ENCODE measurements at places on chromosomes 2 and 18. TPM values are rescaled to one million over a fixed set of nuclear protein-coding genes. Genes with fewer than 3 reads are reported as not detected.
A peak's percentile ranks its signal among the peaks of the same experiment; 100 is the strongest.

DNA sequence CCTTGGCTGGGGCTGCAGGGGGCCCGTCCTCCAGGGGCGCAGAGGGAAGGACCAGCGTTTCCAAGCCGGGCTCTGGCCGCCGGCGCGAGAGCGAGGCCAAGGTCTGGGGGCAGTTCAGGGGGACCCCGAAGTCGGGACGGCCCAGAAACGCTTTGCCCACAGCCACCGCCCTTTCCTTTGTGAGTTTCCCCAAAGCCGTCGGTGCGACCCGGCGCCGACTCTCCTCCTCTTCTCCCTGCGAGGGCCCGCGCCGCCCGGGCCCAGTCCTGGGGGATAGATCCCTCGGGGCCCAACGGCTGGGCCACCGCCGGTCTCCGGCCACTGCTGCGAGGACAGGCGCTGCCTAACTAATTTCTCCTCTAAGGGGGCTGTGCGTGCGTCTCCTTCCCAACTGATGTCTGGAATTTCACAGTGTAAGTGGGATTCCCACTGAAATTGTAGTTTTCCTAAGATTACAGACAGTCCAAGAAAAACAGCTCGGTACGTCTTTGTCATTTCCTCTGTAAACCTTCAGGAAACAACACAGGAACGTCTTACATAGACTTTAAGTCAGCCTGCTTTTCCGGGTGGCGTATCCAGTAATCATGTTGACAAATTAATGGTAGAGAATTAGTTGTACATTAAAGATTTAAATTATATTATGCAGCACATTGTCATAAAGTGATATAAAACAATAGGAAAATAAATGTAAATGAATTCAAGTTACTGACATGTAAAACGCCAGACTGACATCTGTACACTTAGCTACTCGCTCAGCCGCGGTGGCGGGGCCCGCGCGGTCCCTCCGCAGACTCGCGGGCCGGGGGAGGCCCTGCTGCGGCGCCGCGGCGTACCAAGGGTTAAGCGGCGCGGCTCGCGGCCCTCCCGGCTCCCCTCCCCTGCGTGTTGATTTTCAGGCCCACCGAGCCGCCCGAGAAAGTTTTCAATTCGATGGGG, 139.4 kb upstream of the SIX3 start:
- DNase-seq, result peak; percentile 81

GRCh38 chr18:6031002-6031401, 135.7 kb upstream of the TMEM200C start:
- DNase-seq, result no peak

Gene SERPINB11
- 12.8 TPM for total RNA-seq

DNA sequence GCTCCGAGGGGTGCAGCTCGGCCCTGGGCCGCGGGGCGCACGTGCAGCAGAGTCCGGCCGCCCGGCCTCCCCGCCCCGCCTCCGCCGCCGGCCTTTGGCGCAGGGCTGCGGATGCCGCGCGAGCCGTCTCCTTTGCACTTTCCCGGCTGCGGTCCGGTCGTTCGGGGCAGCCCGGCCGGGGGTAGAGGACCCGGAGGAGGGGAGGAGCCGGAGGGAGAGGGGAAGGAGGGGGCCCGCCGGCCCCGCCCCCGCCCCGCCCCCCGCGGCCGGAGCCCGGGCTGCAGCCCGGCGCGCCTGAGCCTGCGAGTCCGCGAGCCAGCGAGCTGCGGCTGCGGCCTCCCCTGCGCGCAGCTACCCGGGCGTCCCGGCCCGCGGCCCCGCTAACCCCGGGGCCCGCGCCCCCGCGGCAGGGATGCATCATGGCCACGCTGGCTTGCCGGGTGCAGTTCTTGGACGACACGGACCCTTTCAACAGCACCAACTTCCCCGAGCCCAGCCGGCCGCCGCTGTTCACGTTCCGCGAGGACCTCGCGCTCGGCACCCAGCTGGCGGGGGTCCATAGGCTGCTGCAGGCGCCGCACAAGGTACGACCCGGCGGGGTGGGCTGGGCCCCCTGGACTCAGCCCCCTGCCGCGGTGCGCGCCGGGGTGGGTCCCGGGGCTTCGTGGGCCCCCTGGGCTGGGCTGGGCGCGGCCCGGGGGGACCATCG, at the start of gene FHOD3:
TSS of gene FHOD3 (plus strand) at position 297 of the 709 bp plus-strand sequence. CDS start at position 420, 123 bp downstream.
- peak; percentile 38 for DNase-seq

DNA sequence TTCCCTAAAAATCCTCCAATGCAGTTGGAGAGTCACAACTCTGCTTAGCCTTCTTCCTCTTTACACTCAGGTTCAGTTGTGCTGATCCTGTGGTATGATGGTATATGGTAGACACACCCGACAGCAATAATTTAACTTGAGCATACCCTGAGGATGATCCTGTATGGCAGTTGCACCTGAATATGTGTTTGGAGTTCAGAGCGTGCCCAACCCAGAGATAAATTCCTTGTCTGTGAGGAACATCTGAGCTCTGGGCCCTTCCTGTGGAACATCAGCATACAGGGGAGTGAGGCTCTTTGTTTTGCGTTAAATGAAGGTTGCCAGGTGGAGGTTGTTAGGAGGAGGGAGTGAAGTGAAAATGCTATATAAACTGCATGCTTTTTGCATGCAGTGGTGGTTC, 187.7 kb downstream of the MYO3B start:
- no peak for DNase-seq

- no peak for DNase-seq
Measured at GRCh38 chr2:195531754-195532153, 125.3 kb upstream of the SLC39A10 start.

Gene SLC8A1
- total RNA-seq, result 22.0 TPM

DNA sequence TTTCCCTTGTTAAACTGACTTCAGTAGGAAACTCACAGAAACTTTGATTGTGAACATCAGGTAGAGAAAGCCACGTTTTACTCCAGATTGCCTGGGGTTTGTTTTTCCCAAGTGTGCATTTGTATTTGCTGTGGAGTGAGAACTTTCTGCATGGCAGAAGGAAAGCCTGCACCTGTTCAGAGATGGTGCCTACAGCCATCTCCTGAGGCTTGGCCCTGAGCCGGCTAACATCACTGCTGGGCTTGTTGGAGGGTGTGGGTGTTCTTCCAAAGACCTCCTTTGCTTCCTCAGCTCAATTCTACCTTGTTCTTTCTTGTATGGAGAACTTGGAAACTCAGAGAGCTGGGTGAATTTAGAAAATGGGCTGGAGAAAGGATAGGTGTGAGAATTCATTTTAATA, 16.1 kb downstream of the KCNS3 start:
- DNase-seq, result no peak

Gene DSC1
- total RNA-seq, result not detected

Gene SLC4A5
- 4.1 TPM for total RNA-seq

Gene CIB4
- total RNA-seq, result not detected

GRCh38 chr18:78492813-78493371, 486.7 kb upstream of the SALL3 start:
- DNase-seq, result no peak

GRCh38 chr2:40512256-40512655, 60.4 kb upstream of the SLC8A1 start:
- no peak for DNase-seq

GRCh38 chr18:65792456-65793074, 41.8 kb downstream of the CDH7 start:
- DNase-seq, result no peak

Gene GPC1
- 16.8 TPM for total RNA-seq

Gene TMEFF2
- total RNA-seq, result not detected

Gene PEX13
- 42.8 TPM for total RNA-seq

DNA sequence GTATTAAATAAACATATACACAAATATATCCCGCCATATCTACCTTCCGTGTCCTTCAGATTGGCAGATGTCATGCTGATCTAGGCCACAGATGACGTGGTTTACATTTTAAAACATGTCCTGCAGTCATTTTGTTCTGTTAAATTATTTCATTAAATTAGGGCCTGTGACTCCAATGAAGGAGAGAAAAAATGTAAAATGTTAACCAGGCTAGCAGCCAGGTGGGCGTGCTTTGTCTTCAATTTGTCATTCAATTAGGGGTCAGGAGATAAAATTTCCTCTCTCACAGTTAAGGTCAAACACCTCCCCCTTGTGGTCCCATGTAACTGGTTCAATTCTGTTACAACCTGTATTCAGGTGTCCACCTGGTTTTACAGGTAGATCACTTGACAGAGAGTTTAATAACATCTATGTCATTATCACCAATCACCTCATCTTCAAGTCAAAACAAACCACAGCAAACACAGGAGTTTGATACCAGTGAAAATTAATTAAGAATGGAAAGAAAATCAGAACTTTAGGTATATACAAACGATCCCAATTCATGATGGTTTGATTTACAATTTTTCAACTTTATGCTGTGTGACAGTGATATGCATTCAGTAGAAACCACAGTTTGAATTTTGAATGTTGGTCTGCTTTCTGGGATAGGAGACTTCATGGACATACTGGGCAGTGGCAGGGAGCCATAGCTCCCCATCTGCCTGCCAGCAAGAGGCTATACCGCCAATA, 339.4 kb downstream of the CMPK2 start:
- DNase-seq, result no peak

DNA sequence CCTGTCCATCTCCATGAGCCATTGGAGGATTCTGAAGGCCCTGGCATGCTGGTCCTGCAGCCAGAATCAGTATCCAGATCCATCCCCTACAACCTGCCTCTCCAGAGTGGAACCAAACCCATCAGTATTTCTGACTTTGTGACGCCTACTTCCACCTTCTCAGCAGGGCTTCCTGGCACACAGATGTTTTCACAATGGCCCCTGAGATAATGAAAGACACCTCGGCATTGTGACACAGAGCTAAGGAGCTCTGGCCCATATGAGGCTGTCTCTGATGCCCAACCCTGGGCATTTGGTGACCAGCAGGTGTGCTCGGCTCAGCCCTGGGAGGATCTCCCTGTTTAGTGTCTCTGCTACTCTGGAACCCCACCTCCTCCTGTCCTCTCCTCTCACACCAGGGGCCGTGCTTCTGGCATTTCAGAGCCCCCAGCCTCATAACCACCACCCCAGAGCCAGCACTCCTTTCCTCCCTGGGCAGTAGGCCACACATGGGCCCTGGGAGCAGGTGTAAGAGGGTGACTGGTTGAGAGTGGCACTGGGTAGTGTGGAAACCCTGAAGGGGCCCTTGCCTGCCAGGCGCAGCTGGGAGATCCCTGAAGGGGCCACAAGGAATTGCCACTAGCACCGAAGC, 38.2 kb downstream of the FOSL2 start:
- DNase-seq, result no peak

GRCh38 chr18:58453913-58454317, 175.0 kb downstream of the ALPK2 start:
- no peak for DNase-seq

Gene GATA6
- total RNA-seq, result 35.4 TPM

DNA sequence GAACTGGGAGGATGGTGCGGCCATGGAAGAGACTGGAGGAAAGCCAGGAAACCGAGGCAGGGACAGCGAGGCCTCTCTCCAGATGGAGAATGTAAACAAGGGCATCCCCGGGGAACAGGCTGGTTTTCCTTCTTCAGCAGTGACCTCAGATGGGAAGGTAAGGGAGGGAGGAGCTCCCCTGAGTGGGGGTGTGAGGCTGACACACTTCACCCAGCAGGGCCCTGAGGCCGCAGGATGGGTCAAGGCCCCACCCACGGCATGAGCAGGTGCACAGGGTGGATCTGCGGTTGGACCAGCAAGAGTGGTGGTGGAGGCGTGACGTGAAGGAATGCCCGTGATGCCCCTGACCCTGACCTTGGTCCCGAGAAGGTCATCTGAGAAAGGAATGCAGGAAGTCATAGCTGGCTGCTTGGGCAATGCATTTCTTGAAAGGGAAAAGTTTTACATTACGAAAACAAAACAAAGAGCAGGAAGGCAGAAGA, 48.1 kb downstream of the ADCY3 start:
- DNase-seq, result no peak

Gene CXCR1
- 9.1 TPM for total RNA-seq

Gene ARHGAP28
- 4.1 TPM for total RNA-seq

- no peak for DNase-seq
Measured at GRCh38 chr2:94939349-94939748, 68.1 kb downstream of the TEKT4 start.
